ENCODE measurements at places on chromosomes 2 and 18.

DNA sequence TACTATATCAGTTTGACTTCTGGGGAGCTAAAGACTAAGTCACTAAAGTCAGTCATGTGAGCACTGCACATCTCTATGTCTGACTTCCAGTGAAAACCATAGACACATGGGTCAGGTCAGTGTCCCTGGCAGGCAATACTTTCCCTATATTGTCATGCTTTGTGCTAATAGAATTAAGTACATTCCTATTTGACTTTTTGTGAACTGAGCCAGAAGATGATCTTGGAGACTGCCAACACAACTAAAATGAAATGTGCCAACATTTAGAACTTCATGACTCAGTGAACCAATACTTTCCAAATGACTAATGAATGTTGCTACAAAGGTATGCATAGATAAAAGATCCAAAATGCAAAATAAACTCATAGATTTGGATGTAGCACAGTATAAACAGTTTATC is 820.8 kb upstream of the FAM98A start:
- DNase-seq, result no peak

DNA sequence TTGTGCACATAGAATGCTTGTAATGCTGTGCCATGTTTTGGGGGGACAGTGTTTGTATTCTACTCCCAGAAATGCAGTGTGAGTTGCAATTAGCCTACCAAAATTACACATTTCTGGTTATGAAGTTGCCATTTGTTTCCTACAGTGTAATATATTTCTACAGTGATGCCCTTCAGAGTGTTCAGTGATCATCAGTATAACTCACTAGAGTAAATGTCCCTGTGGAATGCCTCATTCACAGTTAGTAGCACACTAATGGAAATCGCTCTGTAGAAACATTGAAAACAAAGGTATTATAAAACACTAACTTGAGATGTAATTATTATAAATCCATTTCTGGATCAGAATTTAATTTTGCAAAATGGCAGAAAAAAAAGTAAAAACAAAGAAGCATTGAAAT is 498.7 kb downstream of the PTPRM start:
- no peak for DNase-seq

DNA sequence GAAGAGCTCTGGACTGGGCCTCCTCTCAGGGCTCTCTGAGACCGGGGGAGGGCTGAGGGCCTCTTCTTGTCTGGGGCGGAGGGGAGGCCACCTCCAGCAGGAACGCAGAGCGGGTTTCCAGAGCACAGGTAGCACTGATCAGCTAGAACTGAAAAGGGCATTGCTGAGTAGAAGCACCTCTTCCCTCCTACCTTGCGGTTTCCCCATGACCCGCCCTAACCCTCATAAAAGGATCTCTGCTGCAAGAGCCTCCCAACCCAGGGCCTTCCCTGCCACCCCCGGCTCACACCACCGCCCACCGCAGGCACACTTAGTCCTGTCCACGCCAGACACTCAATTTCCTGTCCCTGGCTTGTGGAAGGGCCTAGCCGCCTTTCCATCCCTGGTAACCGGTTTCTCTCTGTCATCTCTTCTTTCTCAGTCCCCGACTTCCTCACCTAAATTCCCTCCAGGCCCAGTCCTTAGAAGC is 966 bp downstream of the ADCY3 start:
- DNase-seq, result peak; percentile 65

GRCh38 chr18:35127201-35127600 is 86.0 kb downstream of the MAPRE2 start:
- DNase-seq, result no peak

GRCh38 chr2:140348826-140349225 is 1568.6 kb upstream of the NXPH2 start:
- no peak for DNase-seq

DNA sequence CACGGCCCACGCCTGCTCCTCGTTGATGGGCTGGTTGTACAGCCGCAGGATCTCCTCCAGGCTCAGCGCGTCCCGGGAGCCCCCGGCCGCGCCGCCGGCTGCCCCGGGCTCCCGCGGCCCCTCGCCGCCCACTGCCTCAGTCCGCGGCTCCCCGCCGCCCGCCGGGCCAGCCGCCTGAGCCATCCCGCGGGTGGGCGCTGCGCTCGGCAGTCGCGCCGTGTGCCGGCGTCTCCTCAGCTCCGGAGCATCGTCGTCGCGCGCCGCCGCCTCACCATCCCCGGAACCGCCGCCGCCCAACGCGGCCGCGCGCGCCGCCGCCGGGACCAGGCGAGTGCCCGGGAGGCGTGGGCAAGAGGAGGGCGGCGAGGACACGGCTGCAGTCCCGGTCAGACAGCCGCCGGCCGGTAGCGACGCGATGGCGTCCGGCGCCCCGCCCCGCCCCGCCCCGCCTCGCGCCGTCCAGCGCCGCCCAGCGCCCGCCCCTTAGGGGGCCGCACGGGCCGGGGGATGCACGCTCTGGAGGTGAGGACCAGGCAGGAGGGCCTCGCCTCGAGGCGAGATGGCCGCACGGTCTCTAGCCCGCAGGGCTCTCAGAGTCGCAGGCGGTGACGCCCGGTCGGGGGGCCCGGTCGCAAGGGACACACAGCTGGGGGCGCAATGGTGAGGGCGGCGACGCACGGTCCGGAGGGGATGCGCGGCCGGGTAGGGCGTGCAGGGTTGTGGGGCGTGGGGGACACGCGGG is at the start of gene SPIRE1:
Gene SPIRE1, minus strand, starts transcription at position 424 of the 742 bp plus-strand sequence. Its CDS starts 241 bp downstream, at position 183.
- peak; percentile 32 for DNase-seq

GRCh38 chr2:170869461-170869860 is 52.8 kb downstream of the GAD1 start:
- no peak for DNase-seq

- DNase-seq, result no peak
Measured at GRCh38 chr2:6526093-6526824, 339.4 kb downstream of the CMPK2 start.

DNA sequence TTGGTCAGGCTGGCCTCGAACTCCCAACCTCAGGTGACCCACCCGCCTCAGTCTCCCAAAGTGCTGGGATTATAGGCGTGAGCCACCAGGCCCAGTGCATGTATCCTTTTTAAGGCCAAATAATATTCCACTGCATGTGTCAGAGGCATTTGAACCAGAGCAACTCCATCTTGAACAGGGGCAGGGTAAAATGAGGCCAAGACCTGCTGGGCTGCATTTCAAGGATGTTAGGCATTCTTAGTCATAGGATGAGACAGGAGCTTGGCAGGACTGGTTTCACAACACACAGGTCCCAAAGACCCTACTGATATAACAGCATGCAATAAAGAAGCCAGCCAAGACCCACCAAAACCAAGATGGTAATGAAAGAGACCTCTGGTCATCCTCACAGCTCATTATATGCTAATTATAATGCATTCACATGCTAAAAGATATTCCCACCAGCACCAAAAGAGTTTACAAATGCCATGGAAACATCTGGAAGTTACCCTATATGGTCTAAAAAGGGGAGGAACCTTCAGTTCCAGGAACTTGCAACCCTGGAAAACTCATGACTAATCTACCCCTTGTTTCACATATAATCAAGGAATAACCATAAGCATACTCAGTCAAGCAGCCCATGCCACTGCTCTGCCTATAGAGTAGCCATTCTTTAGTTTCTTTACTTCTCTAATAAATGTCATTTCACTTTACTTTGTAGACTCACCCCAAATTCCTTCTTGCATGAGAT is 204.6 kb downstream of the RAB3GAP1 start:
- no peak for DNase-seq

- DNase-seq, result no peak
Measured at GRCh38 chr2:60515721-60516226, 37.7 kb downstream of the BCL11A start.

DNA sequence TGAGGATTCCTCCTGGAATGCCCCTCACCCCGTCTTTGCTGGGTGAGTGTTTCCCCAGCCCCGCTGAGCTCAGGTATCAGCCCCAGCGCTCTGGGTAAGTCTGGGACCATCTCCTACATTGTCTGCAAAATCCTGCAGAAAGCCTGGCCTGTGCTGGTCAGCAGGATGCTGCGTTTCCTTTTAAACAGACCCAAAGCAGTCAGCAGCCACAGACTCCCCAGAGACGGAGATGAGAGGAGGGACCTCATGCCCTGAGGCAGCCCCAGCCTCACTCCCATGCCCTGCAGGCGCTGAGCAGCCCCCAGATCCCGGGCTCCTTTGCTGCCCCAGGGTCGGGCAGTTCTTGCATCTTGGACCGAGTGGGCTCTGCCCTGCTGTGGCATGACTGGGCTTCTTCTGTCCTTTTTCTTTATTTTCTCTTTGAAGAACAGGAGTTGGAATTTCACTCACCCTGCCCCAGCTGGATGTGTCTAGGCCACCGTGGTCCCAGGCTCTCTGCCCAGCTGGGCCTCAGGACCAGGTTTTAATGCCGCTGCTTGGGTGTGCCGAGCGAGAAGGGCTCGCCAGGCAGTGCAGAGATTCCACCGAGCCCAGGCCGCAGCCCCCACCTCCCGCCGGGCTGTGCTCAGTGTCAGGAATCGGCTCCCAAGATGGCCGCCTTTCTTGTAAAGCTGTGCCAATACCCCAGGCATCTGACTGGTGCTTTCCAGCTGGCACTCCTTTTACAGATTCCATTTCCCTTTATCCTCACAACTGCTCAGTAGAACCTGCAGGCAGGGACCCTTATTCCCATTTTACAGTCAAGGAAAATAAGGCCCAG is 43.6 kb downstream of the ODC1 start:
- DNase-seq, result no peak

- DNase-seq, result no peak
Measured at GRCh38 chr2:28394997-28395333, 2.3 kb downstream of the FOSL2 start.

DNA sequence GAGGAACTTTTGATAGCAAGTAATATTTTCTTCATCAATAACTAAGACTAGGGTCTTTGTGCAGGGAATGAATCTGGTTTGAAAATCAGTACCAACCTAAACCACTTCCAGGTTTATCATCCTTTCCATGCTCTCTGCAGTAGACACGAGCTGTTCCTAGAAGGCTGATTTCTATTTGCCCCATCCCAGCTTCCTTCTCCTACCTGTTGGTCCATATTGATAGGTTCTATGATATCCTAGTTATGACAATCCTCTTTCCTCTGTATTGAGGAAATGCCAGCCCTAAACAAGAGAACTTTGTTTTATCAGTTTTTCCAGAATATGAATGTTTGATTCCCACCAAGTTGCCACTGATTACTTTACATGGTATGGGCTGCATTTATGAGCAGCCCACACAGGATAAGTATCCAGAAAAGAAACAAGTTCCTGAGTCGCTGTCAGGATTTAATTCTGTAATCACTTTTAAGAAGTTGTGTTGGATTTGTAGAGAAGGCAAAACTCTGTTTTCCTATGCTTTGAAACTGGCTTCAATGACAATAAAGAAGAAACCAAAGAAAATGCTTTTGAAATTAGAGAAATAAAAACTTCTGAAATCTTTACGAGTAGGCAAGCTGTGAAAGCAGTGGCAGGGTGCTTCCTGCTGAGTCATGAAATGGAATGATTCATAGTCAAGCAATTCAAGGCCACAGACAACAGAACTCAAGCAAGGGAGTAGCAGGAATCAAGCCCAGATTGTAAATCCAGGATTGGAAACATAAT is 37.3 kb upstream of the TANK start:
- DNase-seq, result no peak

DNA sequence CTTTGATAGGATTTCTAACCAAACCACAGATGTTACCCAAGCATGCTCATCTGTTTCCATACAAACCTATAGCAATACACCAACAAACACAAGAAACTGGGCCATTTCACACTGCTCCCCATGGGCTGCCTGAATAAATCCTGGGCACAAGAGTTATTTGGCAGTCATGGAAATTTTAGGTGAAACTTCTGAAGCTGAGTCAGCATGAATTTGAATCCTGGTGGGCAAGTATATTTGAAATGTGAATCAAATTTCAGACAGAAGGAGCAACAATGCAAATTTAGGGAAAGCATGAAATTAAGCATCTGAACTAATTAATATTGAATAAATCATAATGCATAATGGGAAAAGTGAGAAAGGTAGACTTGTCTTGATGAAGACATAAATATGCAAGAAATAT is 15.9 kb upstream of the TRIM43 start:
- DNase-seq, result no peak

DNA sequence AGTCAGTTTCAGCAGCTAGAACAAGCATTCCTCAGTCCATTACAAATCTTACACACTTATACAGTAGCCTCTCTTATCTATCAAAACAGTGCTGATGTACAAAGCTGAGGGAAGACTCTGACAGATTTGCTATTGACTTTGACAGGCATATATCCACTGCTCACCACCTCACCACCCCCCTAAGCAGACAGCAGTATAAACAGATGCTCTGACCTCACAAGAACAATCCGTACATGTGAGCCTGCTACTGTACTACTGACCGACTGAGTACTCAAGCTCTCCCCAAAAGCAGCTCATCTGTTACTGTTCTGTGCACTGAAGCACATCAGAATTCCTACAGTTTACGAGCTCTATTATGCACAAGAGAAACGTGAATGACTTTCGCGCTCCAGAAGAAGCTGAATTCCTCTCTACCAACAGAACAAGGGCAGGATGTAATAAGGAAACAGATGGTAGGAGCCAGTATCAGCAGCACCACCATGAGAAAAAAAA is 95.6 kb upstream of the PDE1A start:
- DNase-seq, result no peak

GRCh38 chr18:34659579-34660517 is 50.2 kb upstream of the DTNA start:
- no peak for DNase-seq

GRCh38 chr2:40431600-40431955 is 20.3 kb downstream of the SLC8A1 start:
- DNase-seq, result no peak

DNA sequence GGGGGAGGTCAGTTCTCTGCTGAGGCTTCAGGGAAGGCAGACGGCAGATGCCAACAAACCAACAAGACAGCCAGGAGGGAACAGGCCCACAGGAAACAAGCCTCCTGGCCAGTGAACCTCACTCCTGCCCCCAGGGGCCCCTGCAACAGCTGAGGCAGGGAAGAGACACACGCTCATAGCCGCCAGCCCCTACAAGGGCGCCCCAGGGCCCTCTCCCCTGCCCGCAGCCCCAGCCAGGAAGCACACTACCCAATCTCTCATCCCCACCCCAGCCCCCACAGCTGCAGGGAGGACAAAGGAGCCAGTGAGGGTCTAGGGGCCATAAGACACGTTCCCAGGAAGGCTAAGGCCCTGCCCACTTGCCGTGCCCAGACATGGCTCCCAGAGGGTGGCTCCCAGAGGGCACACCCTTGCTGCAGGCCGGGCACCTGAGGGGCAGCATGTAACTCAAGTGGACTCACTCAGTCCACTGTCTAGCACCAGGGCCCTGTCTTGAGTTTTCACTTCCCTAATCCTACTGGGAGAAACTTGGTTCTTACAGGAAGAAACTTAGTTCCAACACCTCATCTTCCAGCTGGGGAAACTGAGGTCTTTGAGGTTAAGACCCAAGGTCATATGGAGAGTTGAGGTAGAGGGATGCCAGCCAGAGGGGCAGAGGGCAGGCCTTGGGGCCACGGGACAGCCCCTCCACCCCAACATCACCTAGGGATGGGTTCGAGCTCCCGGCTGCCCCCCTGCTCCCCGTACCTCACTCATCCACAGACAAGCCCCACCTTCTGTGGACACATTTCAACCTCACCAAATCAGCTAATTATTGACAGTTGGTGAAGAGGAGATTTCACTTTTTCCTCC is 37.3 kb downstream of the EMX1 start:
- DNase-seq, result no peak

Data from GM12892 (cell line).